ENCODE measurements at places on chromosomes 1 and 21. TPM values are rescaled to one million over a fixed set of nuclear protein-coding genes. Genes with fewer than 3 reads are reported as not detected.

GRCh38 chr1:225508538-225509375, 80.9 kb upstream of the LBR start:
- peaks cover 14% of the 10 kb centered on the region for H3K4me1 ChIP-seq
- H3K27me3 ChIP-seq = no peaks in the 10 kb centered on the region
- peak overlapping the region; percentile 68 for H3K27ac ChIP-seq
- no peak overlapping the region for H3K4me3 ChIP-seq
- H3K36me3 ChIP-seq = peaks cover 40% of the 10 kb centered on the region
- peak; percentile 91 for DNase-seq

DNA sequence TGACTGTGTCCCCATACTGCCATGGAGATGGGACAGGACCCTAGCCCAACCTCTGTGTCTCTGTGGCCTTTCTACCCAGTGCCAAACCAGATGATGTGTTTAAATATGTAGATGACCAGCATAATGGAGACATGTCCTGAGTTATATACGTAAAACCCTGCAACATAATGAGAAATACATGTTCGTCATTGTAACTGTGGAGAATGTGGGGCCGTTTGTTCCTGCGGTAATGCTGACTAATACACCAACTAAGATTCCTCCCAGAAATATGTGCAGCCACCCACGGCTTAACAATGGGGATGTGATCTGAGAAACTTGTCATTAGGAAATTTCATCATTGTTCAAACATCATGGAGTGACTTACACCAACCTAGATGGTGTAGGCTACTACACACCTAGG, 71.7 kb upstream of the SIM2 start:
- no peaks in the 10 kb centered on the region for H3K36me3 ChIP-seq
- no peak overlapping the region for H3K4me3 ChIP-seq
- H3K4me1 ChIP-seq = no peaks in the 10 kb centered on the region

GRCh38 chr21:44875316-44875700, 1.8 kb upstream of the PTTG1IP start:
- peak; percentile 76 for DNase-seq
- peak overlapping the region; percentile 94 for H3K4me3 ChIP-seq
- H3K27ac ChIP-seq = peak overlapping the region; percentile 88
- H3K36me3 ChIP-seq = no peaks in the 10 kb centered on the region
- H3K4me1 ChIP-seq = peaks cover 29% of the 10 kb centered on the region

DNA sequence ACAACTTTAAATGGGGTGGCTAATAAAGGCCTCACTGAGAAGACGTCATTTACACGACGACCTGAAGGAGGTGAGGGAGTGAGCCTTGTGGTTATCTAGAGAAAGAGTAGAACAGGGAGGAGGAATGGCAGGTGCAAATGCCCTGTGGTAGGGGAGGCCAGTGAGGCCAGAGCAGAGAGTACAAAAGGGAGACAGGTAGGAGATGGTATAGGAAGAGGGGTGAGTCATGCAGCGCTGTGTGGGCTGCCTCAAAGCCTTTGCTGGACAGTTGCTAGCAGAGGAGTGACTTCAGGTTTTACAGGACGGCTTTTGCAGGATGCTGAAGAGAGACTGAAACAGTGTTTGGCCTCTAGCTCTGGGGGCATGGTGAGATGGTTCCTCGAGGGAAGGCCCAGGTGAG, 116.0 kb downstream of the IER5 start:
- H3K4me1 ChIP-seq = no peaks in the 10 kb centered on the region
- no peak overlapping the region for H3K4me3 ChIP-seq
- DNase-seq = no peak
- peaks cover 9% of the 10 kb centered on the region for H3K27me3 ChIP-seq
- H3K27ac ChIP-seq = no peak overlapping the region

DNA sequence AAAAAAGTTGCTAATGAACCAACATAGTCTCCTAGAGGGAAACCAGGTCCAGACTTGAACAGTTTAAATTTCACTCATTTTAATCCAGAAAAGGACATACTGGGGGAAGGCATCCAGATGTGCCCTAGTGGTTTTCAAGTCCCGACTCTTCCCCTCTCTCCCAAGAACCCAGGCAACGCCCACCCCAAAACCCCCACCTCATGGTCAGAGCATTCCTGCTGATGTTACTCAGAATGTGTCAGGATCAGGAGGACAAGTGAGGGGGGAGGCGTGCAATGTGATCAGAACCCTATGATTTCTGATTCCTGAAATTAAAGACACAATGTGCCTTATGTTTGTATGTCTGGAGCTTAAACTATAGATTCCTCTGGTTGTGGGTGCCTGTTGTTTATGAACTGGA, 1.6 kb upstream of the CTSK start:
- no peak overlapping the region for H3K4me3 ChIP-seq
- H3K27me3 ChIP-seq = no peaks in the 10 kb centered on the region
- H3K27ac ChIP-seq = no peak overlapping the region
- DNase-seq = no peak
- peaks cover 26% of the 10 kb centered on the region for H3K36me3 ChIP-seq
- peaks cover 21% of the 10 kb centered on the region for H3K4me1 ChIP-seq

- H3K36me3 ChIP-seq = no peaks in the 10 kb centered on the region
- DNase-seq = no peak
- H3K4me1 ChIP-seq = peaks cover 6% of the 10 kb centered on the region
- H3K4me3 ChIP-seq = peak overlapping the region; percentile 53
- H3K27me3 ChIP-seq = no peaks in the 10 kb centered on the region
These were observed 807.7 kb downstream of the USP25 start for GRCh38 chr21:16537501-16537900.

DNA sequence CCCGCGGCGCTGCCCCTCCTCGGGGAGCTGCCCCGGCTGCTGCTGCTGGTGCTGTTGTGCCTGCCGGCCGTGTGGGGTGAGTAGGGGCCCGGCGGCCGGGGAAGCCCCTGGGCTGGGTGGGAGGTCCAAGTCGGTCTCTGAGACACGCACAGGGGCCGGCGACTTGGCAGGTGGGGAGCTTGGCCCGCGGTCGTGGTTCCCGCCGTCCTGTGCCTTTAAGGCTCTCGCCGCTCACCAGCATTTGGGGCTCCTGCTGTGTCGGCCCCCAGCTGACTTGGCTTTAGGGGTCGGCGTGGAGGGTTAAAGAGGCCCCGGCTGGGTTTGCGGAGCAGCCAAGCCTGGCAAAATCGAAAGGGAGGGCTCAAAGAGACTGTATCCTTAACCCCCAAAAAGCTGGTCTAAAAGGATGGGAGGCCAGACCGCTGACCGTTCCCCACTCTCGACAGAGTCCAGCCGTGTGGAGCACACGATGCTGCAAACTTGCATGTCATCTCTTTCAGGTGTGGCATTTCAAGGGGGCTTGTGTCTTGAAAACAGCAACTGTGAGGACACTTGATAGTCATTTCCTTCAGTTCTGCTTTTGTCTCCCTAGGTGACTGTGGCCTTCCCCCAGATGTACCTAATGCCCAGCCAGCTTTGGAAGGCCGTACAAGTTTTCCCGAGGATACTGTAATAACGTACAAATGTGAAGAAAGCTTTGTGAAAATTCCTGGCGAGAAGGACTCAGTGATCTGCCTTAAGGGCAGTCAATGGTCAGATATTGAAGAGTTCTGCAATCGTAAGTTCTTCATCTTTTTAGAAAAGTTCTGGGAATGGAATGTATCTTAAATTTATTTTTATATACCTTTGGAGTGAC, 540 bp downstream of the CD55 start:
- H3K27ac ChIP-seq = no peak overlapping the region
- DNase-seq = no peak
- peaks cover 42% of the 10 kb centered on the region for H3K27me3 ChIP-seq
- H3K36me3 ChIP-seq = no peaks in the 10 kb centered on the region
- H3K4me3 ChIP-seq = peak overlapping the region; percentile 49
- H3K4me1 ChIP-seq = no peaks in the 10 kb centered on the region

GRCh38 chr1:1021920-1022259, 2.0 kb downstream of the AGRN start:
- H3K4me3 ChIP-seq = peak overlapping the region; percentile 74
- no peaks in the 10 kb centered on the region for H3K27me3 ChIP-seq
- H3K4me1 ChIP-seq = peaks cover 62% of the 10 kb centered on the region

GRCh38 chr1:101728029-101728428, 268.7 kb downstream of the OLFM3 start:
- no peak for DNase-seq
- no peak overlapping the region for H3K27ac ChIP-seq
- H3K4me3 ChIP-seq = no peak overlapping the region
- H3K36me3 ChIP-seq = no peaks in the 10 kb centered on the region
- H3K27me3 ChIP-seq = no peaks in the 10 kb centered on the region

- H3K4me3 ChIP-seq = peak overlapping the region; percentile 79
- H3K4me1 ChIP-seq = peaks cover 20% of the 10 kb centered on the region
- no peak for DNase-seq
These were observed 1.1 kb upstream of the SLC19A1 start for GRCh38 chr21:45543371-45543709.

- no peaks in the 10 kb centered on the region for H3K36me3 ChIP-seq
- H3K27ac ChIP-seq = peak overlapping the region; percentile 73
- peaks cover 72% of the 10 kb centered on the region for H3K4me1 ChIP-seq
- DNase-seq = no peak
- H3K27me3 ChIP-seq = no peaks in the 10 kb centered on the region
These were observed 7.2 kb upstream of the COL6A1 start for GRCh38 chr21:45974073-45975019.

- no peak overlapping the region for H3K4me3 ChIP-seq
- peaks cover 48% of the 10 kb centered on the region for H3K36me3 ChIP-seq
- peaks cover 13% of the 10 kb centered on the region for H3K4me1 ChIP-seq
- H3K27me3 ChIP-seq = no peaks in the 10 kb centered on the region
- DNase-seq = no peak
These were observed 13.5 kb downstream of the TOR3A start for GRCh38 chr1:179095377-179095776.

GRCh38 chr1:172390683-172391551, 29.6 kb upstream of the C1orf105 start:
- DNase-seq = no peak
- no peaks in the 10 kb centered on the region for H3K36me3 ChIP-seq
- H3K4me1 ChIP-seq = no peaks in the 10 kb centered on the region
- no peak overlapping the region for H3K27ac ChIP-seq
- no peak overlapping the region for H3K4me3 ChIP-seq

DNA sequence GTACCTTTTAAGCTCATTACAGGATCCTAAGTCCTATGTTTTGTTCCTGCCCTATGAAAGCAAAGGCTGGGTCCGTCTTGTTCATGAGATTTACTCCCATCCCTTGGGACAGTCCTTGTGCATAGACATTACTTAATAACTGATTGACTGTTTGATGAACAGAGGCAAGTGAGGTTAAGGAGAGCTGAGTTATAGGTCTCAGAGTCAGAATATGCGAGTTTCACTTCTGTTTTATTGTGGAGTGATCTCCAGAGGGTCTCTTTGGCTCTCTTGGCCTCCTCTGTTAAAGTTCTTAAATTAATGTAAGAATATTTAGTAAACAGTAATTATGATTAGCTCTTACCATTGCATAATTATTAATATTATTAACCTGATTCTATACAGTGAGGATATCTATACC, 52.6 kb downstream of the BRINP2 start:
- DNase-seq = no peak
- H3K27ac ChIP-seq = no peak overlapping the region
- H3K4me1 ChIP-seq = peaks cover 7% of the 10 kb centered on the region
- H3K27me3 ChIP-seq = no peaks in the 10 kb centered on the region
- H3K36me3 ChIP-seq = no peaks in the 10 kb centered on the region

GRCh38 chr1:167446966-167447365, 71.4 kb downstream of the CD247 start:
- H3K27ac ChIP-seq = no peak overlapping the region
- H3K36me3 ChIP-seq = no peaks in the 10 kb centered on the region
- no peak for DNase-seq
- no peaks in the 10 kb centered on the region for H3K27me3 ChIP-seq
- H3K4me3 ChIP-seq = no peak overlapping the region
- H3K4me1 ChIP-seq = peaks cover 4% of the 10 kb centered on the region

DNA sequence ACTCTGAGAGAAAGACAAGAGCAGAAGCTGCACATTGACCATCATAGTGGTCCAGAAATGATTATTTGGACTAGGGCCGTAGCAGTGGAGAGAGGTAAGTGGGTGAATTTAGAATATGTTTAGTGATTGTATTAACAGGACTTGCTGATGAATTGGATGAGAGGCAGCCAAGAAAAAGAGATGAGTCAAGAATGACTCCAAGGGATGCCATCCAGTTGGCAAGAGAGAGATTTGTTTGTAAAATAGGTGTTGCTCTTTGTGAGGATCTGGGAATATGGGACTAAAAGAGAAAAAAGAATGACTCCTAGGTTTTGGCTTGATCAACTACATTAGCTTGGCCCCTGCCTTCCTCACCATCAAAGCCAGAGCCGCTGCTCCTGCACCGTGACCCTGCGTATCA, 54.2 kb upstream of the ARTN start:
- peaks cover 11% of the 10 kb centered on the region for H3K4me1 ChIP-seq
- H3K4me3 ChIP-seq = no peak overlapping the region
- DNase-seq = no peak

GRCh38 chr1:46532498-46533178, 18.8 kb downstream of the KNCN start:
- H3K4me1 ChIP-seq = no peaks in the 10 kb centered on the region
- H3K27me3 ChIP-seq = peaks cover 61% of the 10 kb centered on the region
- DNase-seq = peak; percentile 62
- H3K36me3 ChIP-seq = no peaks in the 10 kb centered on the region
- no peak overlapping the region for H3K27ac ChIP-seq

DNA sequence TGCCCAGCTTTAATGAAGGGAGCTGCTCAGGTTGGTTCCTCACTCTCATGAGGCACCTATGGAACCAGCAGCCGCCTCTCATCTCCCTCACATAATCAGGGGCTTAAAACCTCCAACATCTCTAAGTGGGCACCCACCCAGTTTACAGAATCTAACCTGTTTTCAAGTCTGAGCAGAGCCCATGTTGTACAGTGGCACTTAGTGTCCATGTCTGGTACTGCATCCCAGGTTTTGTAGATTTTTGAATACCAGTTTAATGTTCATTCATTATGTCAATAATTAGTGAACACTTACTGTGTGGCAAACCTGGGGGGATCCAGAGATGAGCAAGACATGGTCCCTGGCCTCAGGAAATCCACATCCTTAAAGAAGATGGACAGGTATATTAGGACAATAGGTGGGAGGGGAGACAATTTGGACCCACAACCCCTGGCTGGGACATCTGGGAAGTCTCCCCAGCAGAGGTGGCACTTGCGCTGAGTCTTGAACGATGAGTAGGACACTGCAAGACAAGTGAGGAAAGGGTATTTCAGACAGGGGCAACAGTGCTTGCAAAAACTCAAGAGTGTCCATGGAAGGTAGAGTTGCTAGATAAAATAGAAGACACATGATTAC, 83.3 kb downstream of the LACTBL1 start:
- H3K4me1 ChIP-seq = no peaks in the 10 kb centered on the region
- no peaks in the 10 kb centered on the region for H3K27me3 ChIP-seq
- no peaks in the 10 kb centered on the region for H3K36me3 ChIP-seq
- no peak overlapping the region for H3K4me3 ChIP-seq
- H3K27ac ChIP-seq = no peak overlapping the region
- DNase-seq = peak; percentile 54

ETV3L gene
- total RNA-seq = not detected

WNT3A gene
- total RNA-seq = not detected

PALMD gene
- not detected for total RNA-seq

FNDC10 gene
- total RNA-seq = 1.7 TPM

CDA gene
- total RNA-seq = not detected

CACNA1S gene
- not detected for total RNA-seq

CD1D gene
- total RNA-seq = 0.79 TPM

SUMO3 gene
- 124 TPM for total RNA-seq

PTGS2 gene
- 5.8 TPM for total RNA-seq

S100A2 gene
- 4.5 TPM for total RNA-seq

CDCA8 gene
- total RNA-seq = 64.7 TPM

PPFIA4 gene
- total RNA-seq = 2.5 TPM

GPR89B gene
- 11.8 TPM for total RNA-seq

OR2L2 gene
- total RNA-seq = not detected

MFAP2 gene
- 44.7 TPM for total RNA-seq

KRTAP11-1 gene
- not detected for total RNA-seq

CHI3L1 gene
- not detected for total RNA-seq

FAM151A gene
- not detected for total RNA-seq
